Stimulated activated CD8-positive, alpha-beta memory T cell treated with anti-CD3 and anti-CD28 coated beads, Interleukin-4, amount 100 ng/mL, for 4 hours (primary cell): ENCODE measurements at places on chromosomes 16 and 17.

- no peak for DNase-seq
These were observed 34.7 kb upstream of the CES5A start for GRCh38 chr16:55909876-55910275.

- DNase-seq = no peak
These were observed 35.4 kb downstream of the GINS2 start for GRCh38 chr16:85653290-85653891.

GRCh38 chr17:77962348-77962747 lies 3.8 kb downstream of the TNRC6C start:
- no peak for DNase-seq

DNA sequence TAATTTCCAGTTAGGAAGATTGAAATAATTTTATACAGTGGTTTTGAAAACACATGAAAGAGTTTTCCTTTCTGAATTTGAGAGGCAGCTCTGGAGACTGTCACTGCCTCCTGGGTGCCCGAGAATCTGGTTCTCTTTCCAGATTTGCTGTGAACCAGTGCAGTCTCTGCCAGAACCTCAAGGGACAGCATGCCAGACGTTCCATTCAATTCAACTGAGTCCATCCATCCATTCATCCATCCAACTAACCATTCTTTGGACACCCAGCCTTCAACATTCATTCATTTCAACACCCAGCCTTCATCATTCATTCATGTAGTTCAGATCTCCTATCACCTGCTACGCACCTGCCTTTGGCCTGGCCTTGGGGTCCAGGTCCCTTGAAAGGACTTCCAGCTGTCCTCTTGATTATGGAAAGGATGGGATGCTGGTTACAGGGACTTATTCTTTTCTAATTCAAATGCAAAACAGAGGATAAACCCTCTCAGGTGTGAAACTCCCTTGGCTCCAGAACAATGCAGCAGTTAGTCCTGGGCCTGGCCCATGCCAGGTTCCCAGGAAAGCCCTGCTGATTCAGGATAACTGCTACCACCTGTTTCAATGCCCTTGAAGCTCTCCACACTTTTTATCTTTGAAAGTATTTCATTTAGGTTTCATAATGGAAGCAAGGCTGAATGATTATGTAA lies 68.7 kb downstream of the WSCD1 start:
- DNase-seq = no peak

GRCh38 chr17:76558198-76559095 lies 18.6 kb downstream of the PRCD start:
- no peak for DNase-seq

GRCh38 chr17:39969375-39969774 lies 6.6 kb downstream of the GSDMA start:
- DNase-seq = no peak

DNA sequence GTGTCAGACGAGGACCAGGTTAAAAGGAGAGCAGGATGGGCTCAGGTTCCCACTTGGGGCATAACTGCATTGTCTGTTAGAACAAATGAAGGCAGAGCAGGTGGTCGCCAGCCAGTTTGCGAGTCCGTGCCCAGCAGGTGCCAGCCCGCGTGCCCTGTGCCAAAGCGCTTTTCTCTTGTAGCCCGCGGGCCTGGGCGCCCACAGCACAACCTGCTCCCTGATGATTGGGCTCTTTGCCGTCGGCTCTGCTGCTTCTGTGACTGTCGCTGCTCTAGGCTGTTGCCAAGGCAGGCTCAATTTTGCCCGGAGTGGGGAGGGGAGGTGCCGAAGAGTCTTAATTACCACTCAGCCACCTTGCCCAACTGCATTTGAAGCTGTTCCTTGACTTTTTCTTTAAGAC lies 21.1 kb downstream of the KNOP1 start:
- no peak for DNase-seq

DNA sequence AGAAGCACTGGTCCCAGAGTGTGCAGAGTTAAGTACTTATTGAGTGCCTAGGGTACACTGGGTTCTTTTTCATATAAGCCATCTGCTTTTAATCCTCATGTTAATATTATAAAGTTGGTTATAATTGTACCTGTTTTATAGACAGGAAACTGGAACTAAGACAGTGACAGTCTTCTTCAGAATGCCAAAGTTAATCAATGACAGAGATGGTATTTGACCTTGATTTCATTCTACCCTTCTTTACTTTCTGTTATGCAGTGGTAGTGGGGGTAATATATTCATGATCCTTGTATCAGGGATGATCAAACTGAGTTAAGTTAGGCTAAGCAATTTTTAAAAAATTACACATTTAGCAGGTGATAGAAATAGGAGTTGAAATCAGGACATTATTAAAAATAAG lies 108.6 kb upstream of the GOT2 start:
- DNase-seq = no peak

DNA sequence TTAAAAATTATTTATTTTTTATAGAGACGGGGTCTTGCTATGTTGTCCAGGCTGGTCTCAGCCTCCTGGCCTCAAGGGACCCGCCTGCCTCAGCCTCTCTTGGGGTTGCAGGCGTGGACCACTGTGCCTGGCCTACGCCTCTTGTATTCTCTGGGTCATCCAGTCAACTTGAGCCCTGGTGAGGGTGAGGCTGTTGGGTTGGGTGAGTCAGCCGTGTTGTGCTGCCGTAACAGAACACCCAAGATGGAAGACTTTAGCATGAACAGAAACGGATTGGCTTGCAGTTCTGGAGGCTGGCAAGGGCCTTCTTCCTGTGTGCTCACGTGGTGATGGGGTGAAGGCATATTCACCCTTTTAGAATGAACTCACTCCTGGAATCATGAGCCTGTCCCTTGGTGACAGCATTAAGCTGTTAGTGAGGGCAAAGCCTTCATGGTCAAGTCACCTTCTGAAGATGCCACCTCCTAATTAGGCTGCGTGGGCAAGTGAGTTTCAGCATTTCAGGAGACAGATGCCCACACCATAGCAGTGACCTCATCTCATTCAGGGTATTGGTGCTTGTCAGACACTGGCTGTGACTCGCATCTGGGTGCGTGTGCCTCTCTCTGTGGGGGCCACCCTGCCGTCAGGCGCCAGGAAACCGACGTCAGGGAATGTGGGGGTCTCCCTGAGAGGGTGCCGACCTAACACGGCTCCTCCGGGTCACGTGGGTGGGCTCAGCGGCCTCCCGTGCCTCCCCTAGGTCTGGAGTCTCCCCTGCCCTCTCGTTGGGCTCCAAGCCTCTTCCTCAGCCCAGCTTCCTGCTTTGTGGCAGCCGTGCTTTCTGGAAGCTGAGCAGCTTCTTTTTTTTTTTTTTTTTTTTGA lies 49.8 kb downstream of the WDR45B start:
- no peak for DNase-seq

DNA sequence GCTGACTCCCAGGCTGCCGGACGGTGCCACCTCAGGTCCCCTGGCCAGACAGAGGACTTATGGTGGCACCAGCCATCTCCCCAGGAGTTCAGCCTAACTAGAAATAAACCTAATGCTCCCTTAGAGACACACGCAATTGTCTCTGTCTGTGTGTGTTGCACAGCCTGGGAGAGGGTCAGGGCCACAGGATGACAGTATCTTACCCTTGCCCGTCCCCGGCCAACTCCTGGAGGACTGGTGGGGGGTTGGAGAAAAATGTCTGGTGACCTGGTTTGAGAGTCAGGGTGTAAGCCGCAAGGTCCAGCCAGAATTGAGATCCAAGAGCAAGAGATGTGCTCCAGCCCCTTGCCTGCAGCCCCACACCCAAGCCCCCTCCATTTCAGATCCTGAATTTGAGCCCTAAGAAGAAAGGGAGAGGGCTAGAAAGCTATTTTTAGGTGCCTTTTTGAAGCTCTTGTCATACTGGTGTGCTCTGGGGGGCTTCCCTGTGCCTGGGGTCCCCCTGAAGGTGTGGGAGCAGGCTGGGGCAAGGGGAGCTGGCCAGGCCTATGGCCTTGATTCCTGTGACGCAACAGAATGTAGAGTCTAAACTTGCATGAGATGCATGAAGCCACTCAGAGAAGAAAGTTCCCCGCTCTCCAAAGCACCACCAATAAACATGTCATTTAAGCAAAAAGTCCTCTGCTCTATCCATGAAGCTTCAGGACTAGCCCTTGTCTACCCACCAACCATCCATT lies 12.9 kb downstream of the ZNF319 start:
- DNase-seq = no peak

- no peak for DNase-seq
These were observed 6.5 kb downstream of the RNF157 start for GRCh38 chr17:76233588-76234353.

DNA sequence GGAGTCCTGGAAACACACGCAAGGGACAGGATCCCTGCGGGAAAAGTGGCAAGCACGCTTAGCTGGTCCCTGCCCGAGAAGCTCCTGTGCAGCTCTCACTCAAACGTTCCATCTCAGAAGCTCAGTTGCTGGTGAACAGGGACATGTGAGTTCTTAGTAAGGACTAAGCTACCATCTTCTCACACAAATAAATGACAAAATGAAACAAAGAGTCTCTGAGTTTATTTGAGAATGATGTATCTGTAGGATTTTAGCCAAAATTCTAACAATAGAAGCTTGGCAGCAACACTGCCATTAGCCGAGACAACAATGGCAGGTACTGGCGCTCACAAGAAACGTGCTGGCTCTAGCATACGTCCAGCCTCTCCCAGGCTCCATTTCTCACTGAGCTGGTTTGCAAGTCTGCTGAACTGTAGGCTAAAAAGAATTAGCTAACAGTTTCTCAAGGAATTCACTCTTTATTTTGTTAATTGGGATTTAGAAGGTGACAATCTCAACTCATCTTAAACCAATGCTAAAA lies 90.2 kb downstream of the VPS53 start:
- no peak for DNase-seq

- no peak for DNase-seq
These were observed 101.2 kb downstream of the FTO start for GRCh38 chr16:53805113-53805512.

DNA sequence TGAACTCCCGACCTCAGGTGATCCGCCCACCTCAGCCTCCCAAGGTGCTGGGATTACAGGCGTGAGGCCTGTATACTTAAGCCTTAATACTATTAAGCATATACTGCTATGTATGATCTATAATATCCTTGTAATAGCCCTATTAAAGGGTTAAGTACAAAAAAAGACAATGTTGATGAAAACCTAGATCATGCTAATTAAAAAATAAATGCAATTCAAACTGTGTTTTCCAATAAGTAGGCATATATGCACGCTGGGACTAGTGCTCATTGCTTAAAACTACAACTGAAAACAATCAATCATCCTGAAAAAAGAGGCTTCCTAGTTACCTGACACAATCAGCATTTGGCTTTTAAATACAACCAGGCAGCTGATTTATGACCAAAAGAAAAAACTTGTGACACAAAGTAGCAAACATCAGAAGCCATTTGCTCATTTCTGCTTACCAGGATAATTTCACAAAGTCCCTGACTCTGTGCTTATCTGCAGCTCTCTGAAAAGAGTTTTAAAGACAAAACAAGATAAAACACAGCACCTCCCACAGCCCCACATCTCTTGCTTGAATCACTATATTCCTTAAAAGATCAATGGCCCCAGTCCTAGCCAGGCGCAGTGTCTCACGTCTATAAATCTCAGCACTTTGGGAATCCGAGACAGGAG lies 11.1 kb downstream of the ZNF385C start:
- no peak for DNase-seq

- DNase-seq = no peak
These were observed 16.8 kb upstream of the DRG2 start for GRCh38 chr17:18070861-18071340.

- no peak for DNase-seq
These were observed 2.8 kb downstream of the MT1X start for GRCh38 chr16:56684926-56685590.

DNA sequence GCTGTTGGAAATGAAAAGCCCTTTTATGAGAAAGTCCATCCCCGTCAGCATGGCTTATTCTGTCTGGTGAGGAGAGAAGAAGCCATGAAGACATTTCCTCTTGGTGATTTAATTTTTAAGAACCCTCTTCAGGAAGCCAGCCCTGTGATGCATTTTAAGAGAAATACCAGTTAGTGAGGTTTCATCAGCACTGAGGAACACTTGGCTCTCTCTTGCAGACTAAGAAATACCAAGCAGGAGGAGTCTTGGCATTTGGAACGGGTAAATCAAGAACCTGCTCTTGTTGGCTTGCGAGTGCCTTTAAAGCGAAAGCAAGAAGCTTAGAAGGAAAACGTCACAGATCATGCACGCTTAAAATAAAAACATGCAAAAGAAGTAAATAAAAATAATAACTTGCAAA lies 17.5 kb downstream of the RAB11FIP3 start:
- DNase-seq = no peak

DNA sequence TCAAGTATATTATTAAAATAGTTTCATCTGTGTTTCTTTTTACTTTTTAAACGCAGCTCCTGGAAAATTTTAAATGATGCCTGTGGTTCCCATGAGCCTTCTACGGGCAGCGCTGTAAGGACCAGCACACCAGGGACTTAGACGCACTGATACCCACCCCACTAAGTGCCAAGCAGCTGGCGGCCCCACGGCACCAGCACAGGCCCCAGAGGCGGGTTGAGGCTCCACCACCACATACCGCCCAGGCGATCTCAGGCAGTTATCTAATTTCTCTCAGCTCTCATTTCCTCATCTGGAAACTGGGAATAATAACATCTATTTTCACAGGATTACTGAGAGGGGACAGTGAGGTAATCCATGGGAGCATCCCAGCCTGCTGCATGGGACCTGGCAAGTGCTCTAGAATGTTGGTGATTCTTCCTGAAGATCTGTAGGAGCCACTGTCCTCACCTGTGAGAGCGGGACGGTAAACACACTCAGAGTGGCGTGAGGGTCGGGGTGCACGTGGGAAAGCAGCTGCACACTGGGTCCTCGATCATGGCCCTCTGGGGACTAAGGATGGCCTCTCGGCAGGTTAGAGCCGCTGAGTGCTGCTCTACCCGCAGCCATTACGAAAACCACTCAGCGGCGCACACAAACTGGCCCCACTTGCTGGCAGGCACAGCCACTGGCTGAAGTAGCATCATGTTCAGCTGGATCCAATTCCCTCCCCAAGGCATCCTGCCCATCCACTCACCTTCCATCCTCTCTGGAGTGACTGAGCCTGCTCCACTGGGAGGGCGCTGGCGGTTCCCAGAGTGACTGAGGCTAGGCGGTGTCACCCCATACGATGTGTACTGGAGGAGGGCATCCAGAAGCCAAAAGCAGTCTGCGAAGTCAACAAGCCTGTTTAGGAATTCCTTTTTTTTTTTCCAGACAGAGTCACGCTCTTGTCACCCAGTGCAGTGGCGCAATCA lies 17.6 kb upstream of the SLC38A8 start:
- DNase-seq = no peak

GRCh38 chr16:9395958-9396359 lies 304.5 kb downstream of the HAPSTR1 start:
- DNase-seq = no peak
